ENCODE measurements at places on chromosomes 7 and 10.

DNA sequence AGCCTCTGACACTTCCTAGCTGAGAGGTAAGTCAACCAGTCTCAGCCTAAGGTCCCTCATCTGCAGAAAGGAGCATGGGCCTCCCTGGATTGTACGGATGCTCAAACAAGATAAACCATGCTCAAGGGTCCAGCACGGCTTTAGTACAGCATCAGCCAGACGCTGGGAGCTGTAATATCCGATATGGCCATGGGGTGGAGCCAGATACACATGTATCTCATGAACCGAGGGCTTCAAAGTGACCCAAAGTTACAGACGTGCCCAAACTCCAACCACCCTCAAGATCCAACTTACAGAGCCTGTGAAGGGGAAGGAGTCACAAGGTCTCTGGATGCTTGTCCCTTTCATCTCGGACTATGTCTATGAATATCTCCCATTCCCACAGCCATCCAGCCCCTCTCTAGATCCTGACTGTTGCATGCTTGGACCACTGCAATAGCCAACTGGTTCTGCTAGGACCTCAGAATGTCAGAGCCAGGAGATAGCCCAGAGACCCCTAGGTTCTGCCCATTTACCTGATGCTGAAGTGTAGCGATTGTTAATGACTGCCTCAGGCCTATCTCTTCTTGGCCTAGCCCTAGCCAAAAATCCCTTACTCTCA, 142.4 kb downstream of the SH3PXD2A start:
- DNase-seq: peak; percentile 84

- no peak for DNase-seq
Measured at GRCh38 chr7:97001221-97001620, 4.1 kb upstream of the DLX6 start.

GRCh38 chr7:114648680-114649079, 234.1 kb downstream of the FOXP2 start:
- DNase-seq: no peak

GRCh38 chr7:34091321-34091917, 186.1 kb downstream of the BMPER start:
- no peak for DNase-seq

DNA sequence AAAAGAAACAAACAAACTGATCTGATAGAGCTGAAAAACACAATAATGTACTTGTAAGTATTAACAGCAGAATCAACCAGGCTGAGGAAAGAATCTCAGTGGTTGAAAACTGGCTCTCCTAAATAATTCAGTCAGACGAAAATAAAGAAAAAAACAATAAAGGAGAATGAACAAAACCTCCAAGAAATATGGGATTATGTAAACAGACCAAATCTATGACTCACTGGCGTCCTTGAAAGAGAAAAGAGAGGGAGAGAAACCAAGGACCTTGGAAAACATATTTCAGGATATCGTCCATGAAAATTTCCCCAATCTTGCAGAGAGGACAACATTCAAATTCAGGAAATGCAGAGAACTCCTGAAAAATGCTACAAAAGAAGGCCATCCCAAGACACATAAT, 62.9 kb downstream of the FBXL13 start:
- no peak for DNase-seq

DNA sequence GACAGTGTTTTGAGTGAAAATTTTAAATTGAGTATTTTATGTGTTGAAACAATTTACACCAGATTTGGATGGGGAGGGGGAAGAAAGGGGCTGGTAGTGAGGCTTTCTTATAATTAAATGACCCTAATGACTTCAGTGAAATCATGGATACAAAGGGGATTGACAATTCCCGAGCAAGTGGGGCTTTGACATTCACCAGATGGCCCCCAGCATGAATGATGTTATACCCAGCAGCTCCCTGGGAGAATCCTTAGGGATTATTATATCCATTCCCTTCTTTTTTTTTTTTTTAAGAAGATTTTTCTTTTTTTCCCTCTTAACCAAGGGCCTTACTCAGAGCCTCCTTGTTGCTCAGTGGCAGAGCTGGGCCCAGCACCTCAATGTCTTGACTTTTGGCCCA, 17.9 kb downstream of the PLPP4 start:
- DNase-seq: no peak

GRCh38 chr10:126147866-126148587, 240.2 kb downstream of the ADAM12 start:
- DNase-seq: no peak

- DNase-seq: no peak
Measured at GRCh38 chr10:132036887-132037675, 28.7 kb upstream of the JAKMIP3 start.

DNA sequence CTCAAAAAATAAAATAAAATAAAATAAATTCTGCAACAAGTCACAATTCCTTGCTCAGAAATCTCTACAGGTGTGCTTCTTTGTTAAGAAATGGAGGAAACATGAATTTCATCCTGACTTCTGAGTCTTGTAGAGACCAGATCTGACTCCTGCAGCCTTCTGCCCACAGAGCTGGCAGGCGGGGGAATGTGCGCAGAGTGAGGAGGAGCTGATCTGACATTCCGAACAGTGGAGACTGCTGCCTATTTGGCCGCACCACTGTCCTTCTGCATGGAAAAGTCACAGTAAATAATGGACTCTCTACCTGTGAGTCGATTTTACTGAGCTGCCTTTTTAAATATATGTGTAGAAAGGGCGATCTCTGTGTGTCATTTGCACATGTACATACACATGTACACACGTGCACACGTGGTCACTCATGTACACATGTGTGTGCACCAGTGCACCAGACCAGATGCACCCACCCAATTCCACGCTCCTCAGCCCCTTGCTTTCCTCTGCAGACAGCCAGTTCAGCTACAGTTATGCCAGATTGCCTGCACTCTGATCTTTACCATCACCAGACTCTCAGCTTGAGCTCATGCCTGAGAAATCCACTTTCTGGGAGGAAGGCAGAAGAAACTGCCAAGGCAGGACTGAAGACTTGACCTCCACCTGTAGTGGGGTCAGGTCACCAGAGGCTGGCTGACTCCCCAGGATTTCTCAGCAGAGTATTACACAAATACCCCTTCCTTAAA, 54.9 kb downstream of the IKZF1 start:
- no peak for DNase-seq

DNA sequence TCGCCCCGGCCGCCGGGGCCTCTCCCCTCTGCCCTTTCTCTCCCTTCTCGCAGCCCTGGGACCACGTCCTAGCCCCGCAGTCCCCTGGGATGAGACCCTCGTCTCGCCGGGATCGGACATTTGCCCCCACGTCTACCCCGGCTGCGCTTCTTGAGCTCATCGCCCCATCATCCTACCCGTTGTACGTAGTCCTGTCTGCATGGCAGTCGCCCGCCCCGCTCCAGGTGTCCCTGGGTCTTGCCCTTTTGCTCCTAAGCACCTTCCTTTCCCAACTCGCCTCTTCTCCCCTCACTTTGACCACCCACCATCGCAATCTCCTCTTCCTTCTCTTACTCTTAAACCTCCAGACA, 582 bp downstream of the TPST1 start:
- DNase-seq: no peak

- no peak for DNase-seq
Measured at GRCh38 chr7:117186218-117187010, 136.4 kb downstream of the WNT2 start.

GRCh38 chr7:105743351-105744090, 132.9 kb downstream of the ATXN7L1 start:
- DNase-seq: peak; percentile 35

- DNase-seq: no peak
Measured at GRCh38 chr10:28837613-28838390, 160.5 kb downstream of the BAMBI start.

DNA sequence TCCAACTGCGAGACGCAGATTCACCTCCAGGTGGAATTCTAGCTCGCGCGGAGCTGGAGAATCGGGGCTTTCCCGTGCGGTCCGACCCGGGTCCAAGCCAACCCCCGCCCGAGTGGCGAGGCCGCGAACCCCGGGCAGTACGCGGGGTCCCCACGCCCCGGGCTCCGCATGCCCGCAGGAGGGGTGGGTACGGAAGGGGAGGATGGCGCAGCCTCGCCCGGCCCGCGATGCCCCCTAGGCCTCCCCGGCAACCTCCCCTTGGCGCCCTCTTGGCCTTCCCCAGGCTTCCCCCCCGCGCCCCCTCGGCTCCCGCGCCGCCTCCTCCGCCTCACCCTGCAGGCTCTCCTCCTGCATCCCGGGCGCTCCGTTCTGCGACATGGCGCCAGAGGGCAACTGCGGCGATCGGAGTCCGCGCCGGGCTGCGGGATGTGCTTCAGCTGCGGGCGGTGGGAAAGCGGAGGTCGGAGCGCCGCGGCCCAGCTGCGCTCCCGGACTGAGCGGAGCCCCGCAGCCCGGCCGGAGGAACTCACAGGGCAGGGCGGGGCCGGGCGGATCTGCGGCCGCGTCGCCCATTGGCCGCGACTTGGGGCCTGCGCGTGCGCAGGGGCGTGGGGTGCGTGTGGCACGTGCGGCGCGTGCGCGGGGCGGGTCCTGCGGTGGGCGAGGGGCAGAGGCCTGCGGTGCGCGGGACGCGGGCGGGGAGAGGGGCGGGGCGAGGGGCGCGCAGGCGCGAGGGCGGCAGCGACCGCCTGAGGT, at the start of gene BNIP3:
BNIP3 (minus strand) TSS at position 495 of the 756 bp plus-strand sequence; CDS start at position 378, 117 bp downstream.
- peak; percentile 95 for DNase-seq

- no peak for DNase-seq
Measured at GRCh38 chr7:44681645-44682044, 67.0 kb upstream of the ZMIZ2 start.

- DNase-seq: no peak
Measured at GRCh38 chr7:54543051-54543488, 895 bp downstream of the VSTM2A start.

- no peak for DNase-seq
Measured at GRCh38 chr7:95126053-95126709, 198.2 kb downstream of the PON1 start.

All from B cell (primary cell).